ENCODE measurements at places on chromosomes 5 and 9.

- DNase-seq: no peak
These were observed 110.2 kb downstream of the ANXA2R start for GRCh38 chr5:42929871-42930270.

GRCh38 chr9:85443190-85443598 is 298.6 kb downstream of the AGTPBP1 start:
- no peak for DNase-seq

- DNase-seq: no peak
These were observed 78.3 kb upstream of the TNFSF8 start for GRCh38 chr9:115008536-115009270.

DNA sequence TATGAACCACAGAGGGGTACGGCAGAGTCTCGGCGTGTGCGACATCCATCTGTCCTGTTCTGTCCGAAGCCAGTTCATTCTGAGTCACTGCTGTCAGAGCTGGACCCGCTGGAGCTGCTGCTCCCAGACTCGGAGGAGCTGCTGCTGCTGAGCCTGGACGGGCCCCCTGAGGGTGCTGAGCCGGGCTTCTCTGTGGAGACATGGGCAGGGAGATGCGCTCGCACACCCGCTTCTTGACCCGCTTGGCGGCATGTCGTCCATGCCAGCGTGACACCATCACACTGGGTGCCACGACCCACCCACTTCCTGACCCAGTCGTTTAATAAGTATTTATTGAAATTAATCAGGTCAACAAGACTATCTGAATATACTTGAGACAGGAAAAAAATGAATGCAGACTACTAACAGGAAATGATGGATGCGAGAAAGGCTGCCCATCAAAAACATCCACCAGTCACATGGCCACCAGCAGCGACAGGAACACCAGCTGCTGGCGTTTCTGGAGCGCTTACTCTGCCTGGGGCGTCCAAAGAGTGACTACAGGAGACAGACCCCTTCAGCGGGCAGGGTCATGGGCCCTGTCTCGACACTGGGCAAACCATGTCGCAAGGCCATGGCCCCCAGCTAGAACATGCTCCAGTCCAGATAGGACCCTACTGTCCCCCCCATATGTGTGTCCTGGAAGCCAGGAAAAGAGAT is 8.4 kb downstream of the BRD3OS start:
- DNase-seq: no peak

GRCh38 chr9:123120131-123120530 is 86.7 kb downstream of the GPR21 start:
- DNase-seq: no peak

GRCh38 chr9:135684691-135685090 is 14.6 kb downstream of the SOHLH1 start:
- DNase-seq: no peak

DNA sequence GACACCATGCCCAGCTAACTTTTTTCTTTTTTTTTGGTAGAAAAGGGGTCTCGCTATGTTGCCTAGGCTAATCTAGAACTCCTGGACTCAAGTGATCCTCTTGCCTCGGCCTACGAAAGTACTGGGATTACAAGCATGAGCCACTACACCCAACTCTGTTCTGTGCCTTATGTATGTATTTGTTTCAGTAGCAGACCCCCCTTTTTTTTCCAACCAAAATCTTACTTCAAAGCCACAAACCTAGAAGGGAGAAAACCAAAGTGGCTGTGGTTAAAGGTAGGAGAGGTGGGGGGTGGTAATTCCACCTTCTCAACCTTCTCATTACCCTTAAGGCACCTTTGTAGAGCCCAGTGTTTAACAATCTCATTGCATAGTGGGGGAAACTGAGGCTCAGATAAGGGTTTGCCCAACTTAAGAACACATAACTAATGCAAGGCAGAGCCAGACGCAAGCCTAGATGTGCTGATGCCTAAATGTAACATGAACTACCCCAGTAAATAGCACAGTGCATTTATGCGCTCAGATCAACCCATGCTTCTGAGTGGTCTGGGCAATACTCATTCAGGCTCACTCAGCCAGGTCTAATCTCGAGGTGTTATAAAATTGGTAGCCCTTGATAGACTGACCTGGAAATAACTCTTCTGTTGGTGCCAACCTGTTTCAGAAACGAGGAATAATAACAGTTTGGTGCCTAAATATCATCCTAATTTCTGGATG is 33.0 kb downstream of the ITK start:
- no peak for DNase-seq

- DNase-seq: no peak
These were observed 31.0 kb downstream of the GOLGA2 start for GRCh38 chr9:128244837-128245231.

DNA sequence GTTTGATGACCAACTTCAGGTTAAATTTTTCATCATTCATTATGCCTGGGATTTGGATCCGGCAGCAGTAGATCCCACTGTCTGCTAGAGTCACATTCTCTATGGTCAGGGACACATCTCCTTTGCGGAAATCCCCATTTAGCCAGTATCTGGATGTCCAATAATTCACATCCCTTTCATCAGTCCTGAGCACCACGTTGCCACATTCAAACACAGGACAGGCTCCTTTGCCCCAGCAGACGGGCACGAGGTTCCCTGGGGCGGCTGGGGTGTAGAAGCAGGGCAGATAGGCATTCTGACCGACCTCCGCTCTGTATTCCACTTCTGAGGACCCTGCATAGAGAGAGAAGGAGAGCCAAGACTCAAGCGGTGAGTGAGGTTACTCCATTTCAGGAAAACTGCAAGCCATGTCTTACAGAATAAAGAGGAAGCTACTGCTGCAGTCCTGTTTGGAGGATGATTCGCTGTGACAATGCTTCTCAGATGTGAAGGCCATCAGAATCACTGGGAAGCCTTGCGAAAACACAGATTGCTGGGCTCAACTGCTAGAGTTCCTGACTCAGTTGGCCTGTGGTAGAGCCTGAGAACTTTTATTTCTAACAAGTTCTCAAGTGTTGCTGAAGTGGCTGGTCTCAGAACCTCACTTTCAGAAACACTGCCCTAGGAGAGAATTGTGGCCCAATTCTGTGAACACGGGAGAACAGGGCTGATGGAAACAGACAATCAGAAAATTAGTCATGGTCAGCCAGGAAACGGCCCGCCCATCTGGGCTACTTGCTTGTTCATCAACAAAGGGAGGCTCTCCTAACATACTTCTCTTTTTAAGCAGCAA is 2.0 kb downstream of the HAVCR2 start:
- no peak for DNase-seq

- DNase-seq: no peak
These were observed 132.7 kb downstream of the PDE4D start for GRCh38 chr5:59760785-59761348.

DNA sequence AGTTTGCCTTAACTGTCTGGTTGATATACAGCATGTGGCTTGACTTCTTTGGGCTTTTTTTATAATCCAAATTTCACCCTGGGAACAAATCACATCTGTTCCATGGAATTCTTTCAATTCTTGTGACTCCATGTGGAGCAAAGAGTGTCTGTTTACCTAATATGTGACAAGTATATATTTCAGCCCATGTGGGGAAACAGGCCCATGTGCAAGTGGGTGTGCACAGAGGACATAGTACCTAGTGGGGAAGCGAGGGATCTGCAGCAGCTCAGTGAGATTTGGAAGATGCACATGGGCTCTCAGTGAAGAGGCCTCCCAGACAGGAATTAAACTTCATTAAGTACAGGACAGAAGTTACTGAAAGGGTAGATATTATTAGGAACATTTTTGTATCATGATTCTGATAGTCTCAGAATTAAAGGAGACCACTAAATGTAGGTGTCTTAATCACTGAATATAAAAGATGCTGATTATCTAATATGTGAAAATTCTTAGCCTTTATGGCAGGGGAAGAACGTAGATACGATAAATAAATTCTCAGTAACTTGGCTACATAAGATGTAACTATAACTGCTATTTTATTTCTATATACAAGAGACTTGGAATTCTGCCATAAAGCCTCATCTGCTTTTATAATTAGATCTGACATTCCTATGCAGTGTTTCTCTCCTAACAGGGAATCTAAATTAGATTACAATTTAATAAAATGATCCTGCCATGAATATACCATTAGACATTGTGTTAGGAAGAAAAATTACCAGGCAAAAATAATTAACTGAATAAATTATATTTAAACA is 181.2 kb downstream of the SLC12A2 start:
- no peak for DNase-seq
